Kidney tubule cell (primary cell): ENCODE measurements at places on chromosomes 7 and 10.

- DNase-seq = no peak
These were observed 5.8 kb downstream of the LIPA start for GRCh38 chr10:89245802-89246201.

GRCh38 chr10:66629996-66630395, 295.8 kb upstream of the LRRTM3 start:
- peak; percentile 72 for DNase-seq

GRCh38 chr10:10794046-10794445, 223.6 kb upstream of the CELF2 start:
- DNase-seq = peak; percentile 89

DNA sequence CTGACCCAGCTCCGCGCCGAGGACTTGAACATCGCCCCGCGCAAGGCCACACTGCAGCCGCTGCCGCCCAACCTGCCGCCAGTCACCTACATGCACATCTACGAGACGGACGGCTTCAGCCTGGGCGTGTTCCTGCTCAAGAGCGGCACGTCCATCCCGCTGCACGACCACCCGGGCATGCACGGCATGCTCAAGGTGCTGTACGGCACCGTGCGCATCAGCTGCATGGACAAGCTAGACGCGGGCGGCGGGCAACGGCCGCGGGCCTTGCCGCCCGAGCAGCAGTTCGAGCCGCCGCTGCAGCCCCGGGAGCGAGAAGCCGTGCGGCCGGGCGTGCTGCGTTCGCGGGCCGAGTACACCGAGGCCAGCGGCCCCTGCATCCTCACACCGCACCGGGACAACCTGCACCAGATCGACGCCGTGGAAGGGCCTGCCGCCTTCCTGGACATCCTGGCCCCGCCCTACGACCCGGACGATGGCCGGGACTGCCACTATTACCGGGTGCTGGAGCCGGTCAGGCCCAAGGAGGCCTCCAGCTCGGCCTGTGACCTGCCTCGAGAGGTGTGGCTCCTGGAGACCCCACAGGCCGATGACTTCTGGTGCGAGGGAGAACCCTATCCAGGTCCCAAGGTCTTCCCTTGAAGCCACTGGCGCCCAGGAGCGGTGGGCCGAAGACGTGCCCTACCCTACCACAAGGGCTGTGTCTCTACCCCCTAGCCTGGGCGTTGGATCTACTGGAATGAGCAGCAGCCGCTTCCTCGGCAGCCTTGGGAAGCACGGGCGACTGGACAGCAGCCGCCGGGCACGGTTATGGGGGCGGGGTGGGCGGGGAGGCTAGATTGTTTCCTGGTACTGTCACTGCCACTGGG, 945 bp downstream of the ADO start:
- peak; percentile 76 for DNase-seq

GRCh38 chr10:110458266-110458920, 39.3 kb upstream of the DUSP5 start:
- DNase-seq = no peak

DNA sequence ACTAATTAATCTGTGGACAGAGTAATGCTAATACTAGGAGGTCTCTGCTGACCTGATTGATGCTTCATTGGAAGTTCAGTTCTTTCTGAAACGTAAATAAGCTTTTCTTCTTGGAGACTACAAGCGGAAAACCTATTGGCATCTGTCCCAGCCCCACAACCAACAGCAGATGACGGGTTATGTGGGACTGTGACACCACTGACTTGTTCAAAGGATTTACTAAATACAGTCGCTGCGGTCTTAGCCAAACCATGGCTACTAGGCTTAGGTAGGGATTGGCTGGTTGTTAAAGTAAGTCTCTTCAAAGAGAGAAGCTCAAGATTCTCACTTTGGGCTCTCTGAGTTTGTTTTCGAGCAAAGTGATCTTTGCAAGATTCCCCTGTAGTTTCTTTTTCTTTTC, 68.3 kb downstream of the HYCC1 start:
- no peak for DNase-seq

DNA sequence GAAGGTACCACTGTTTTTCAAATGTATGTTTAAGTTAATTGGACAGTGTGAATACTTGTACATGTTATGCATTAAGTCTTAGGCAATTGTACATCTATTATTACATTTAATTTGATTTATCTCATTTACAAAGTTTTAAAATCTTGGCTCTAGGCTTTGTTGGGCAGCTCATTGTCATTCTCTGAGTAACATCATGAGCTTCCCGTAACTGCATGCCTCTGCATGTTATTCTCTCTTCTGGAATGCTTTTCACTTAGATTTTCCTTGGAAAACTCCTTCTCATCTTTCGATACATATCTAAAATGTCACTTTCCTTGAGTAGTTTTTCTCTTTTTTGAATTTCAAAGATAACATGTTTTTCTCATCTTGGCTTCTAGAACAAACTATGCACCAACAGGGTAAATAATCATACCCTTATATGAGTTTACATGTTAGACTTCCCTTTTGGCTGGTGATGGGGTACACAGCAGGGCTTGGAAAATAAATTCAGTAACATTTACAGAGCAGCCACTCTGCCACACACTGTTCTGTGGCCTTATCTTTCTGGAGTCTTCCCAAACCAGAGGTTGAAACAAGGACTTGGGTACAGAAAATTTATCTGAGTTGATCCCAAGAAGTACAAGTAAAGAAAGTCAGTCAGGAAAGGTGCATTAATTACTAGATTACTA, 42.2 kb upstream of the A1CF start:
- DNase-seq = no peak

DNA sequence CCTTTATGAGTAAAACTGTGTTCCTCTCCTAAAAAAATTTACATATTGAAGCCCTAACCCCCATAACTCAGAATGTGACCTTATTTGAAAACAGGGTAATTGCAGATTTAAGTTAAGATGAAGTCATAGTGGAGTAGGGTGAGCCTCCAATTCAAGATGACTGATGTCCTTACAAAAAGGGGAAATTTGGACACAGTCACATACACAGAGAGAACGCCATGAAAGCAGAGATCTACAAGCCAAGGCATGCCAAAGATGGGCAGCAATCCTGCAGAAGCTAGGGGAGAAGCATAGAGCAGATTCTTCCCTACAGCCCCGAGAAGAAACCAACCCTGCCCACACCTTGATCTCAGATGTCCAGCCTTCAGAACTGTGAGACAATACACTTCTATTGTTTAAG, 23.8 kb upstream of the ADD3 start:
- DNase-seq = no peak

- no peak for DNase-seq
These were observed 172.1 kb downstream of the CAMK1D start for GRCh38 chr10:12521423-12521822.

DNA sequence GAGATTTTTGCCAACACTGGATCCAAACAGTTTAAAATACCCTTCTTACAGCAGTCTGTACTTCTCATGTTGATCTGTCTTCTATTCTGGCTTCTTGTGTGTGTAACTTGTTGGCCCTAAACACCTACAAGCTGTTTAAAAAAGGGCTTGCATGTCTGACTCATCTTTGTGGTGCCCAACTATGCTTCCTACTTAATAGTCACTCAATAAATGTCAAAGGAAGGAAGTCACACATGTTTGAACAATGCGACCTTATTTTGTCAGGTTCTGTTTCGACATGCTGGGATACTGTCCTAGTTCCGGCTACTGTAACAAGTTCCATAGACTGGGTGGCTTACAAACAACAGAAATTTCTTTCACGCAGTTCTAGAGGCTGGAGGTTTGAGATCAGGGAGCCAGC, 9.4 kb upstream of the GRK5 start:
- peak; percentile 71 for DNase-seq
